ENCODE measurements at places on chromosomes 16 and 17.
A peak's percentile ranks its signal among the peaks of the same experiment; 100 is the strongest.

DNA sequence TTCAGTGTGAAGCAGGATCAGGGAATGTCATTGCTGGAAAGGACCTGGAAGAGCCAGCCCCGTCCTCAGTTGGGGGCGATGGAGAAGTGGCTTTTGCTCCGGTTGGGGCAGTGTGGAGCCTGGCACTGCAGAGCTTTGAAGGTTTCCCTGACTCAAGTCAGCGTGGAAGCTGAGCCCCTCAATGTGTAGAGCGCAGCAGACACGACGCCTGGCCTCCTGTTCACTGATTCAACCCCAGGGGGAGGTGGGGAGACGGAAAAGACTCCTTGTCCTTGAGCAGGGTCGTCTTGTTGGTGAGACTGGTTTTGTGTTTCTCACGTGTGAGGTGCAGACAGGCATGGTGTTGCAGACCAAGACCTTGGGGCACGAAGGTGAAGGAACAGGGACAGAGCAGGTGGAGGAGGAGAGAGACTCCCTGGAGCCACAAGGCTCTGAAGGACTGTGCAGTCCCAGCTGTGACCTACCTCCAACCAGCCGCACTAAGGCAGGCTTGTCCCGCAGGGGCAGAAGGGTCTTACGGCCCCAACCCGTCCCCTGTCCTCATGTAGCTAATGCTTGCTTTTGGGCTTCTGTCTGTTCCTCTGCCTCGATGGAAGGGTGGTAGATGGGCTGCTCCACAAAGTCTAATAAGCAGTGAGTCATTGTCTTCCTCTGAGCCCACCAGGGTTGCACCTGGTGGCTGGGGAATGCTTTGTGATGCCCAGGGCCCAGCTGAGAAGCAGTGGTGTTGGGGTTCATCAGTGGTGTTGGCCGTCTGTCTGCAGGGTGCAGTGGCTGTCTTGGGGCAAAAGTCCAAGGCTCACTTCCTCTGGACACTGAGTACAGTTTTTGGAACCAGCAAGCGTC lies 47.8 kb downstream of the MPRIP start:
- no peak for DNase-seq

- no peak for DNase-seq
These were observed 117.0 kb downstream of the METRNL start for GRCh38 chr17:83196366-83196765.

DNA sequence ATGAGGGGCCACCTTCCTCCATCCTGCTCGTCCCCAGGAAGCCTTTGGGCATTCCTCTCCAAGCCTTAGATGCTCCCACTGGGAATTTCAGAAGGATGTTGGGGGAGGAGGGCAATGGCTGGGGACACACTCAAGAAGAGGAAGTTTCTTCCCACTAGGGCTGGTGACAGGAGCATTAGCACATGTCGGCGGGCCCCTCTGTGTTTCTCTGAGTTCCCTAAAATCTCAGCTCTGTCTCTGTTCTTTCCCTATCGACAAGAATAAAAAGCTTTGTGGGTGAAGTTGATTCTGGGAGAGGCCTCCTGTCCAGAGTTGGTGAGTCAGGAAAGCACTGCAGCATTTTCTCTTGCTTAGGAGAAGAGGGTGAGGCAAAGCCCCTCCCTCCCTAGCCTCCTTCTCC lies 19.7 kb upstream of the C17orf107 start:
- DNase-seq, result no peak

DNA sequence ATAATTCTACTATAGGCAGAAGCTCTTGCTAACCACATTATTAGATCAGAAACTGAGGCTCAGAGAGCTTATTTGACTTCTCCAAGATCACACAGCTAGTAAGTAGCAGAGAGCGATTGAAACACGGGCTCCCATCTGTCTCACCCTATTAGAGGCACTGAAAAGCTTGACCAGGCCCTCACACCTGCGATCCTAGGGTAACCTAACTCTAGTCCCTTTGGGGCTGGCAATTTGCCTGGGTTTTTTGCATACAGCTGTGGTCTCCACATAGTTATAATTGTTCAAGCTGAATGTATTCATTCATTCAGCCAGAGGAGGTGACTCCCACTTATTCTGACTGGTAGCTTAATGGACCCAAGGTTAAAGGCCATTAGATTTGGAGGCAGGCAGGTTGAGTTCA lies 121.2 kb downstream of the ANKFN1 start:
- no peak for DNase-seq

DNA sequence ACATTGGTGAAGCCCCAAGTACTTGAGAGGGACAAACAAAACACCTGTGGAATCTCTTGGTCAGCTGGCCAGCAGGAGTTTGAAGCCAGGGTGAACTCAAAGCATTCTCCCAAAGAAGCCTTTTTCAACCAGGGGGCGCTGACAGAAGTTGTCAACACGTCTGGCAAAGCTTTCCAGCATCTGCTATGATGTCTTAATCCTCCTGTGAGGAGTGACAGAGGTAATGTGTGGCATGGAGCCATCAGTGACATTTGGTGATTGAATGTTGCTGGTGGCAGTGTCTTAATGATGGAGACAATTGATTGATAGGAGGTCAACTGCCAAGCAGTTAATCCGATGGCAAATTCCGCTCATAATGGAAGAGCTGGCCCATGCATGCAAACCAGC lies 257.6 kb upstream of the HSBP1 start:
- DNase-seq, result no peak

GRCh38 chr16:50244140-50244503 lies 22.2 kb upstream of the ADCY7 start:
- DNase-seq, result no peak

DNA sequence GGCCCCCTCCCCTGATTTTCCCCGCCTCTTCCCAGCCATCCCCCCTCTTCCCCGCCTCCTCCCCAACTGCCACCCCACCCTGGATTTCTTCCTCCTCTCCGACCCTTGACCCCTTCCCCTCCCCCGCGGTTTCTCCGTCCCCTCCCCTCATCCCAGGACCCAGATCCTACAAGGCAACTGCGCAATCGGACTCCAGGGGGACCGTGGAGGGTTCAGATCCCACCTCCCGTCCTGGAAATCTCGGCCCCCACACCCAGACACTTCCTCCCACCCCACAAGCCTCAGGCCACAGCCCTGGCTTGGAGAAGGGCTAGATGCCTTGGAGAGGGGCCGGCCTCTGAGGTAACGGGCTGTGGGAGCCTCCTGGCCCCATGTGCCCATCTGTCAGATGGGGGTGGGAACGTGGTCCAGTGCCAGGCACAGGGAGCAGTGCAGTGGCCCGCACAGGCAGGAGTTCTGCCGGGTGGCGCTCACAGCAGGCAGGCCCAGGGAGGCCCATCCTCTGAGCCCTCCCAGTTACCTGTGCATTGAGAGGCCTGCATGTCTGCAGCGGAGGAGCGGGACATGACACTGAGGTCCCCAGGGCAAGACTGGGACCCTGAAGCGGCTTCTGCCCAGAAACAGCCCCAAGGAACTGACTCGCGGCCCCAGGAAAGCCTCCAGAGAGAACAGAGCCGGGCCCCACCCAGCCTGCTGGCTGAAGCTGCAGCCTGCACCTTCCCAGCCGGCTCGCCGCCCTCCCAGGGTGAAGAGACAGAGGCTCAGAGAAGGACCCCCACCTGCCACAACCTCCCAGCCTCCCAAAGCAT lies 16.7 kb downstream of the ZNF423 start:
- no peak for DNase-seq

GRCh38 chr16:2186505-2186904 lies 9.9 kb downstream of the CASKIN1 start:
- DNase-seq, result no peak

GRCh38 chr17:77086433-77087010 lies 54.2 kb upstream of the SEC14L1 start:
- DNase-seq, result peak; percentile 82

DNA sequence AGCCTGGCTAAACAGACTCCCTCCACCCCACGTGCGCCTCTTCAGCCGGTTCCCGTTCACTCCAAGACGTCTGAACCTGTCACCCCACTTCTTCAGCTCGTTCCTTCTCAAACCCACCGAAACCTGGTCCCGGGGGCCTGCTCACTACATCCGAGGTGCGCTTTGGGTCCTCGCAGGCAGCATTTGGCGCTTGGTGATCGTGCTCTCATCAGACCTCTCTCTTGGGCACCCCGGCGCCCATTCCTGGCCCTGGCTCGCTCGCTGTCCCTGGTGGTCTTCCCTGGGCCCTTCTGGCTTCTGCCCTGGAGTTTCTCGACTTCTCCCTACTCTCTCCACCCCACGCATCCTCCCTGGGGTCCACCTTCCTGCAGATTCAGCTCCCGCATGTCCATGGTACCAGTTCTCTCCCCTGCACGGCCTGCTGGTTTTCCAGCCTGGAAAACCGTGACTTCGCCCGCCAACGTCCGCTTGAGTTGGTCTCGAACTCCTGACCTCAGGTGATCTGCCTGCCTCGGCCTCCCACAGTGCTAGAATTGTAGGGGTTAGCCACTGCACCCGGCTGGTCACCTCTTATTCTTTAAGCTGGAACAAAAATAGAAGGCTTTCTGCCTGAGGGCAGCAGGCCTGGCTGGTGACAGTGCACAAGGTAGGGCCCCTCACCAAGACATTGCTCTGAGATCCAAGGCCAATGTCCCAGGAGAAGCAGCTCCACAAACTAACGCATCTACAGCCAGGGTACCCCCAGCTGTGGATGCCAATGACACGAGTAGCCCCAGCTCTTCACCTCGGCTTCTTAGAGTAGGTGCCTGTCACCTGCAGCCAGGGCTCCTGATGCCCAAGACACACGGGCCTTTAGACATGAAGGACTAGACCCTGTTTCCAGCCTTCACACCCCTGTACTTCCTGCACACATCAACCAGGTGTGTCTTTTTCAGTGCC lies 1.1 kb upstream of the MEAK7 start:
- no peak for DNase-seq

DNA sequence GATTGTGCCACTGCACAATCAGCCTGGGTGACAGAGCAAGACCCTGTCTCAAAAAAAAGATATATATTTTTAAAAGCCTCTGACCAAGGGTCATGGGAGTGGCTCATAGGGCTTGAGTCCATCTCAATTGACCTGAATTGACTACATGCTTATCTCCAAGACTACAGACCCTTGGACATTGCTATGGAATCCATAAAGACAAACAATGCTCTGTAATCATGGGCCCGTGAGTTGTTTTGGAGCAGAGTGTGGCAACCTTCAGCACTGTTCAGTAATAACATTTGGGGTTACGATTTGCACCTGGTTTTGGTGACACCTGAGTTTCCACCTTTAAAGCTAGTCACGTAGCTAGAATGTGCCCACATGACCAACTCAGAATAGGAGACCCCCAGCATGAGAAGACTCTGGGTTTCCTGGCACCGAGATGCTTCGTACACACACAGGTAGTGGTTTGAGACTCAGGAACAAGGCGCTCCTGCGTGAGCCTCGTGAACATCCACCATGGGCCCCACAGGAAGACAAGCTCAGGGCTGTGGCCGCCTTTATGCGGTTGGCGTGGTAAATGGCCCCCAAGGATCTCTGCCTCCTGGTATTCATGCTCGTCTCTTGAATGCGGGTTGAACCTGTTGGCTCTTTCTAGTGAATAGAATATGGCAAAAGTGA lies 66.6 kb upstream of the RPH3AL start:
- DNase-seq, result peak; percentile 23

DNA sequence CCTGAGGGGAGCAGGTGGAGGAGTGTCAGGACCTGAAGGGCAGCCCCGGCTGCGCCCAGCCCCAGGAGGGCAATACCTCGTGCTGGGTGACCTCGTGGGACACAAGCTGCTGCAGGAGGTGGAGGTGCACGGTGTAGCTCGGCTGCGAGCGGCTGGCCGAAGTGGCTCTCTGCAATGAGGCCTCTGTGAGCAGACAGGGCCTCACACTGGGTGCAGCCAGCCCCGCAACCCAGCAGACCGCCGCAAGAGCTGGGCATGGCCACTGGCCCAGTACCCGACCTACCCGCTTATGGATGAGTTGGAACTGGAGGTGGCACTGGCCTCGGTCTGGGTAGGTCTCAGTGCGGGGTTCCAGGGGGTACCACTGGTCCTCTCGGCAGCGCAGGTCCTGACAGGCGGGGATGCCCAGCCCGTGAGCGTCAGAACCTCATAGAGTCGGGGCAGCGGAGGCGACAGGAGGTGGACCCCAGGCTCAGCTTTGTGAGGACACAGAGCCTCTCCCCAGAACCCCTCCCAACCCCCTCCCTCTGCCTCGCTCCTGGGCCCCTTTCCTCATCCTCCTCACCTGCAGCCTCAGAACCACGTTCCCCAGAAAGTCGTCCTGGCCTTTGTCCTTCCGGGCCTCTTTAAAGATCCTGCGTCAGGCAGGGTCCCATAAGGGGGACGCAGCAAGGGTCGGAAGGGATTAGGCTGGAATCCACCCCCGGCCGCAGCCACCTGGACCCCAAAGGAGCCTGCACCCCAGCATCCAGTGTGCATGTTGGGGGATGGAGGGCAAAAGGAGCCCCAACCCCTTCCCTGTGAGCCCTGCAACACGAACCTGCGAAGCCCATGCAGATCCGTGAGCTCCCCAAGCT lies 4.0 kb downstream of the UNC13D start:
- DNase-seq, result no peak

GRCh38 chr17:27241346-27241946 lies 52.5 kb upstream of the WSB1 start:
- no peak for DNase-seq

- no peak for DNase-seq
These were observed 25.0 kb downstream of the COX4I1 start for GRCh38 chr16:85824161-85825135.

- DNase-seq, result no peak
These were observed 53.1 kb upstream of the ABCC11 start for GRCh38 chr16:48300391-48300856.

- no peak for DNase-seq
These were observed 2.5 kb downstream of the SMIM5 start for GRCh38 chr17:75635610-75636202.

DNA sequence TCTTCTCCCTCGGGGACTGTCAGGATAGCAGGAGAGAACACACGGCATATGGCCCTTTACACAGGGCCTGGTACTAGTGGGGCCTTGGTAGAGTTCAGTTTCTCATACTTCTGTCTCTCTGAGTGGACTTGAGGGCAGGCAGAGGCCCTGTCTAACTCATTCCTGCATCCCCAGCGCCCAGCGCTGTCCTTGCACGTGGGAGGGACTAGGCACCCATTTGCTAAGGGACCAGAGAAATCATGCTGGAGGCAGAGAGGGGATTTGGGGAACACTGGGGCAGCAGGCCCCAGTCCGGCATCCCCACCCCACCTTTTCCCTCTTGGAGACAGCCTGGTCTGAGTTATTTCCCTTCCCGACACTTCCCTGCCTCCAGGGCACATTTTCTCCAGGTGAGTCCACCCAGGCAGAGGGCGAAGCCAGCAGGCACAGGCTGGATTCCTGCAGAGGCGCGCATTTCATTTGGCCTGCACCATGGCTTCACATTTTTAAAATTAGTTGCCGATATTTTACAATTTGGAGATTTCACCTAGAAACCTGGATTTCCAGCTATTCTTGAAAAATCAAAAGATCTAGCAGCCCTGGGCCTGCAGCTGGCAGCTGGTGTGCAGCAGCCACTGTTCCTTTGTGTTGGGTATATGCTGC lies 9.7 kb upstream of the NKD1 start:
- DNase-seq, result no peak

- no peak for DNase-seq
These were observed 19.1 kb downstream of the SMYD4 start for GRCh38 chr17:1810450-1811103.
